Fibroblast of lung (primary cell): ENCODE measurements at places on chromosomes 16 and 17. TPM values are rescaled to one million over a fixed set of nuclear protein-coding genes. Genes with fewer than 3 reads are reported as not detected.
A peak's percentile ranks its signal among the peaks of the same experiment; 100 is the strongest.

DNA sequence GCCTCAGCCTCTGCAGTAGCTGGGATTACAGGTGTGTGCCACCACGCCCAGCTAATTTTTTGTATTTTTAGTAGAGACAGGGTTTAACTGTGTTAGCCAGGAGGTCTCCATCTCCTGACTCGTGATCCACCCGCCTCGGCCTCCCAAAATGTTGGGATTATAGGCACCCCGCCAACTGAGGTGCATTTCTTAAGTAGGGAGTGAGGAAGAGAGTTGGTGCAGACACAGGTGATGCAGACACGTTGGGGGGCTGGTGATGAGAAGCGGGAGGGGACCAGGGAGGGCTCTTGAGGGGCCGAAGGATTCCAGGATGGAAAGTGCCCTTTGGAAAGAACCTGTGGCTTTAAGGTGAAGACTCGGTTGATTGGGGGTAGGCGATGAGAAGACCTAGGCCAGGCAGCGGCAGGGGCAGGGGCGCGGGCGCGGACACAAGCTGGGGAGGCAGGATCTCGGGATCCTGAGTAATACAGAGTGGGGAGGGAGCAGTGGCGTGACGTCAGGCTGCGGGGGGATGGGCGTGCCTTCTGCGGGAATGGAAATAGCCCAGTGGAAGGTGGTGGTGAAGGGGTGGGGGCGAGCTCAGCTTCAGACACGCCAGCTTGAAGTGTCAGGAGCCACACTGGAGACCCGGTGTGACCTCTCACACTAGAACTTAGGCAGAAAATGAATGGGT is 2.5 kb upstream of the ATP6V0C start:
- DNase-seq, result peak; percentile 70

RNF157 gene
- 0.51 and 3.1 TPM in 2 replicates for total RNA-seq

GNGT2 gene
- total RNA-seq, result not detected in 2 replicates

STH gene
- not detected in 2 replicates for total RNA-seq

ADCY9 gene
- 21.6 and 37.0 TPM in 2 replicates for total RNA-seq
